ENCODE measurements at places on chromosomes 2 and 18.

DNA sequence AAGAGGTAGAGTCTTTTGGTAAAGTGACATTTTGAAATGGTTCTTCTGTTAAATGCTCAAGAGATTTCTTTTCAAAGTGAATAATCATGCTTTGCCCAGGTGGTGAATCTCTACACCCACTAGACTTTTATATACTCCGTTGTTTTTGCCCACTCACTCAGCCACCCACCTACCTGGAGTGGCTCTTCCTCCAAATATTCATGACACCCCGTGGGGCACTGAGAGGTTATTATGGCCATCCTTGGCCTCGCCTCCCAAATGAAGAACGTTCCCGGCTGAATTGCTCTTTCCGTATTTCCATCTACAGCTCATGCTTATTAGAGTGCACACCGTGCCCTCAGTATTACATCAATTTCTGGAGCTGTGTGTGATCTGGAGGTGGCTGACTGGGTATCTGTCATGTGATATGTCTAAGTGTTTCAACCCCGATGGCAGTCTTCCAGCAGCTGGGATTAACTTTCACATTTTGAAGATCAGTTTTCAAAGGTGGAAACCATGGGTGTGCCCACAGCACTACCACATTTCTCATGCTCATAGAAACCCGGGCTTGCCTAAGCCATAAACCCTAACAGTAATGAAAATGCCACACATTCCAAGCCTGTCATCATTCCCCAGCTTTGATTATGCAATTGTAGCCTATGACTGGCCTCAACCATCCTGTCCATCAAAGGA lies 406.6 kb upstream of the MMADHC start:
- peak; percentile 83 for DNase-seq

GRCh38 chr2:75655861-75656260 lies 9.3 kb downstream of the MRPL19 start:
- DNase-seq = no peak

DNA sequence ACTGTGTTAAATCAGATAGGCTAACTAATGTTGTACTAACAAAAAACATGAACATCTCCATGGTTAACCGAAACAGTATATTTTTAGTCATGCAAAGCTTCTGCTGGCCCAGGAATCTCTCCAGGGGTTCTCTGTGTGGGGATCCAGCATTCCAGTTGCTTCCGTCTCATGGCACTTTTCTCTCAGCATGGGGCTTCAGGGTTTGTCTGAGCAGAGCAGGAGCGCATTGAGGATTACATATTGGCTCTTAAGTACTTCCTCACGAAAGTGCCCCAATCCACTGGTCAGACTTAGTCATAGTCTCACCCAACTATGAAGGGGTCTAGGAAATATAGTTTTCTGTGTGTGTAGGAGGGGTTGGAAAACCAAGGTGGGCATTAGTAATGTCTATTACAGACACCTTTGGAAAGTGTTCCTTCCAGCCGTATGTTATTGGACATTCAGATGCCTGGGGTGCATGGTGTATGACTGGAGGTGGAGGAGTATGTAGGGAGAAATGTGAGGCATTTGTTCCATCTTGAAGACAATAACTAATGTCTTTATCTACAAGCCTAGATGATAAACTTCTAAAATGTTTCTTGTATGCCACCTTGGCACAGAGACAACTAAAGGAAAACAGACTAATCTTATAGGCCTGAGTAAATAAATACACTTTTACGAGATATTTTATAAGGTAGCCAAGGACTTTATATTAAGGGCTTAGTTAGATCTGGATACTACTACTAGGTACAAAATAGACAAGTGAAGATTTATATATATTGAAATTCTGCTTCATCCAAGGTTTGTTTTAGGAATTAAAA lies 123.8 kb upstream of the ZEB2 start:
- DNase-seq = peak; percentile 50

DNA sequence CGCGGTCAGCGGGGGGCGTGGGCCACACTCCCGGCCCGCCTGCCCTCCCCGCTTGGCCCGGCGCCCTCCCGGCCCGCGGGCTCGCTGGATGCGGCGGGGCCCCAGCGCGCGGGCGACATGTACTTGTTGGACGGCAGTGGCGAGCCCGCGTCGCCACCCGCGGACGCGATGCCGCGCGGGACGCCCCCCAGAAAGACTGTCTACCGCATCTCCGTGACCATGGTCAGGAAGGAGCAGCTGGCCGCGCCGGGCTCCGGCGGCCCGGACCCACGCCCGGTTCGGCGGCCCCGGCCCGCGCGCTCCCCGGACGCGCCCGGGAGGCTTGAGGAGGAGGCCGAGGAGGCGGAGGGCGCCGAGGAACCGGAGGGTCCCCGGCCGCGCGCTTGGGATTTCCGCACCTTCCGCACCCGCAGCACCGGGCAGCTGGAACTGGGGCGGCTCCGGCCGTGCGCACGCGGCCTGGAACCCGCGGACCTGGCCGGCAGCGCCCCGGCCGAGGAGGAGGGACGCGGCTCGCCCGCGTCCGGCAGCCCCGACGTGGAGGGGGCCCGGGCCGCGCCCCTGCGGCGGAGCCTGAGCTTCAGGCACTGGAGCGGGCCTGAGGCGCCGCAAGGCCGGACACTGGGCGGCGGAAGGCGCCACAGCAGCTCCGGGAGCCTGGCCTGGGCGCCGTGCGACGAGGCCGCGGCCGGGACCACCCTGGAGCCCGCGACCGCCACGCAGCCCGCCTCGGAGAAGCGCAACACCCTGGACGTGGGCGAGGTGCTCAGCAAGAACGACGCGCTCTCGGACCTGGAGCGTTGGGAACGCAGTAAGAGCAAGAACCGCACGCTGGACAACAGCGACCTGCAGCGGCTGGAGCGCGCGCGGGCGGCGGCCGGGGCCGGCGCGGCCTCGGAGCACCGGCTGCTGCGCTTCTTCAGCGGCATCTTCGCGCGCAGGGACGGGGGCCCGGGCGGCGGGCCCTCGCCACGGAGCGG lies 176.4 kb downstream of the AGAP1 start:
- peak; percentile 71 for DNase-seq

- no peak for DNase-seq
These were observed 634.3 kb upstream of the SOX11 start for GRCh38 chr2:5057891-5058351.

Data from fibroblast of upper back skin (primary cell).